NCI-H510A (cell line): ENCODE measurements at places on chromosomes 12 and 14.

GRCh38 chr14:104348741-104349140 is 210.4 kb downstream of the KIF26A start:
- DNase-seq = no peak

- no peak for DNase-seq
Measured at GRCh38 chr14:94918896-94919295, 149.0 kb upstream of the GSC start.

DNA sequence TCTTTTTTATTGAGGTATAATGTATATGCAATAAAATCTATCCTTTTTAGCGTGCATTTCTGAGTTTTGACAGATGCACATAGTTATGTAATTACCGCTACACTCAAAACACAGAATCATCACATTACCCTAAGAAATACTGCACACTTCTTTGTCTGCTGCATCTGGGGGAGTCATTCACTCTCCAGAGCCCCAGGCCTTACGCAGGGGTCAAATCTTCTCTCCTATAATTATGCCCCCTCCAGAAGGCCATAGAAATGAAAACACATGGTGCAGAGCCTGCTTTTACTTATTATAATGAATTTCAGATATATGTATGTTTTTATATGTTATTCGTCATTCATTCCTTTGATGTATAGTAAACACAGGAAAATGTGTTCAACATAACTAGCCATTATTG is 296.5 kb upstream of the TMEM132C start:
- no peak for DNase-seq

DNA sequence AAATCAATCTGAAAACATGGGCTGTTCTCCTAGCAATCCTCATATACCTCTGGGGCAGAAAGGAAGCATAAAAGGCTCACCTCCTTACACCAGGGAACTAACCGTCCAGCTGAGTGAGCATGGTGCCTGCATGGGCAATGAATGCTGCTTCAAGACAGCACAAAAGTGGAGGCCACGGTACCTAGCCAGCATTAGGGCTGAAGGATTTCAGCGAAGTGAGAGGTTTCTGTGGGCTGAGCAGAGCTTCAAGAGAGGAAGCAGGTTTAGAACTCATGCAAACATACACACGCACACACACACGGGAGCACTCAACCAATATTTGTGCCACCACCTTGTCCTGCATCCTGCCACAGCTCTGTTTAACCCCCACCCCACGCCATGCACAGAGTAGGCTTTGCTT is 838.5 kb upstream of the TMEM132C start:
- DNase-seq = no peak

DNA sequence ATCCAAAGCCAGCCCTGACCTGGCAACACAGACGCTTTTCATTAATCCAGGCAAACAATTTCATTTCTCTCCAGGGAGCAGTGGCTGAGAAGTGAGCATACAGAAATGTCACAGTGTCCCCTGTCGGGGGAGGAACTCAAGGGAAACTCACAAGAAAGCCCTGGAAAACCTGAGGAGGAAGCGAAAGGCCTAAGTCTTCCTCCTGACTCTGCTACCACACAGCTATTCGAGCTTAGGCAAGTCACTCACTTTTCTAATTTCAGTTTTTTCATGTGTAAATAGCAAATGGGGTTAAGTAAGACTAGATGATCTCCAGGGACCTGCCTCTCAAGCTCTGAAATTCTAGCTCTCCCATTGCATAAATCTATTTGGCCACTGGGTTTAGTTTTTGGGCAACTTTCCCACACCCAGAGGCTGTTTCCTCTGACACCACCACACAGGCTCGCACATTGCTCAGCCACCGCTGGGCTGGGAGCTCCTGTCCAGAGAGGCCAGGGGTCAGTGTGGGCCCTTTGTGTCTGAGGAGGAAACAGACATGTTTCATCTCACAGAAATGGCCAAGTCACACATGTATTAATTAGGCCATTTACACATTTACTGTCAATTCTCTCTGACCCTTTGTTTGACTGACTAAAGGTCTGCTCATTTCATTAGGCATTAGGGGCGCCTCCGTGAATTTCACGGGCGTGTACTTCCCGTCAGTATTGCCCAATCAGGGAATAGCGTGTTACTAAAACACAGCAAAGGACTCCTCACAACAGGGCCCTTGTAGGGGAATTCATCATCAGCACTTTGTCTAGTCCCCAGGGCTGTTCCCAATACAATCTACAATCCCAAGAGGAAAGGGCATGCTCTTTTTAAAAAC is 9.8 kb upstream of the PNMA1 start:
- DNase-seq = no peak

- no peak for DNase-seq
Measured at GRCh38 chr12:67884596-67884995, 104.7 kb upstream of the IFNG-AS1 start.

GRCh38 chr12:90984114-90984513 is 20.7 kb downstream of the EPYC start:
- no peak for DNase-seq

DNA sequence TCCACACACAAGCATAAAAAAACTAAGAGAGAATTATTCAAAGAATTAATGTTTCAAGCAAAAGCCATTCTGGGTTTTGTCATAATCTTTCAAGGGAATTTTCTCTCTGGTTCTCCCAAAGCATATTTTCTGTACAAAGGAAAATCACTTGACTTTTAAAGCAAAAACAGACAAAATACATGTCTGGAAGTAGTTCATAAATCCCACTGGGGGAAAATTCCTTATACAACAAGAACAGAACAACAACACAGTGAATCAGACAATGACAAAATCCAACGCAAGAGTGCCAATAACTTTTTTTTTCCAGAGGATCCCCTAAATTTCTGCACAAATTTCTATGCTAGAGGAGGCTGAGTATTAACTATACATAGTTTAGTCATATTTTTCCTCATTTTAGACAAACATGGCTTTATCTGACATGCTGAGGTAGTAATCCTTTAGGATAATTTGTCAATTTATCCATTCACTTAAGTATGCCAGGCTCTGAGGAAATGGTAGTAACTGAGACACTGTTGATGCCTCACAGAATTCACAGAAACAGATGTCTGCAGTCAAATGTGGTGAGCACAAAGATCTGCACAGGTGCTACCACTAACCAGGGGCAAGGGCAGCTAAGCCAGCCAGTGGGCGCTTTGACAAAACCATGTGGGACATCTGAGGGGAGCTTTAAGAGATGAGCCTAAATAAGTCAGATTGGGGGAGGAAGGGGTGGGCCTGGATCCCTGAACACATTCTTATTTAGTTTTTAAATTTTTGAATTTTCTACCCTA is 38.0 kb downstream of the GRIP1 start:
- DNase-seq = no peak

GRCh38 chr12:89920866-89921265 is 212.2 kb upstream of the ATP2B1 start:
- no peak for DNase-seq

DNA sequence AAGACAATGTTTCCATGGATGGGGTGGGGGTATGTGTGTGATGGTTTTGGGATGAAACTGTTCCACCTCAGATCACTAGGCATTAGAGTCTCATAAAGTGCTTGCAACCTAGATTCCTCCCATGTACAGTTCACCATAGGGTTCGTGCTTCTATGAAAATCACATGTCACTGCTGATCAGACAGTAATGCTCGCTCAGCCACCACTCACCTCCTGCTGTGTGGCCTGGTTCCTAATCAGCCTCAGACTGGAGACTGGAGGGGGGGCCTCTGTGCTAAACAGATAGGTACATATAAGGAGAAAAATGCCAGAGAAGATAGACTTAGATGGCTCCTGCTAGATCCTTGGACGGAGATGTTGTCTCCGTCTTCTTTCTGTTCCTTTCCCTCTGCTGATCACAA is 1296.9 kb upstream of the SEL1L start:
- no peak for DNase-seq

- no peak for DNase-seq
Measured at GRCh38 chr12:85708775-85709174, 127.4 kb downstream of the RASSF9 start.

- no peak for DNase-seq
Measured at GRCh38 chr12:44259890-44260289, 424.0 kb downstream of the TMEM117 start.

- DNase-seq = no peak
Measured at GRCh38 chr14:98937021-98937420, 335.0 kb downstream of the BCL11B start.

- no peak for DNase-seq
Measured at GRCh38 chr12:132194056-132194455, 49.8 kb downstream of the NOC4L start.
